ENCODE measurements at places on chromosomes 6 and 20.

- peak; percentile 60 for DNase-seq
Observed at GRCh38 chr20:51321343-51322163, 221.0 kb downstream of the NFATC2 start.

DNA sequence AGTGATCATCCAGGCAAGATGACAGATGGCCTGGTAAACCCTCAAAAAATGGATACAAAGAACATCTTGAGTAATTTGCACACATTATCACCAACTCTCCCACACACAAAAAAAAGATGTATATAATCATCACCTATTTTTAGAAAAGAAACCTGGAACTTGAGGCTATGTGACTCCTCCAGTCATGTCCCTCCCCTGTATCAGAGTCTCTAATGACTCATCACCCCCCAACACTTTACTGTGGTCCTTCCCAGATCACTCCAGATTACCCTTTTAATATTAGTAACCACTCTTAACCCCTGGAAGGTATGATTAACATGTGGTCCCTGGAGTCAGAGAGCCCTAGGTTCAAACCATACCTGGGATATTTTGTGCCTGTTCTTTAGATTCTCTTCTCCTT lies 144.8 kb downstream of the ZNF217 start:
- no peak for DNase-seq

GRCh38 chr20:63280929-63281545 lies 8.4 kb downstream of the ARFGAP1 start:
- DNase-seq = no peak

DNA sequence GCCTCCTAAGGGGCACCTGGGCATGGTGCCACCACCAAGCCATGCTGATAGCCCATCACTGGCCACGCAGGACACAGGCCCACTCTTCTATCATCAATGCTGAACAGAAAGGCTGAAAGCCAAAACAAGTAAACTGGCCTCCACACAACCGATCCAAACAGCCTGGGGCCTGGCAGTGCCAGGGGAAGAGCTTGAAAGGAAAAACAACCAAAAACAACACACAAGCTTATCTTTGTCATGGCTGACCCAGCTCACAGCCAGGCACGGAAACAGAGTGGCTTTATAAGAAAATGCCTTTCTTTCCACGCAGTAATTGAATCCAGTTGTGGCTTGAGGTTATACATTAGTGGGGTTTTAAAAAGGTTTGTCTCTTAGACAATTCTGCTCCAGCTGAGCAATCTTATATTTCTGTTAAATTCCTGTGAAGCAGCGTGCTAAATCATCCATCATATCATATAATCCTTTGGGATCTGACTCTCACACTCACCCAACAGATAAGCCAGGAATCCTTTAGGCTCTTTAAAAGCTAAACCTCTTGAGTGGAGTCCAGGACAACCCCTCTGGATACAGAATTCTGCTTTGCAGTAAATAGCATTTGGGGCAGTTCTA lies 65.4 kb upstream of the SLC22A16 start:
- peak; percentile 56 for DNase-seq
